Stimulated activated CD8-positive, alpha-beta memory T cell treated with anti-CD3 and anti-CD28 coated beads, Interleukin-4, amount 100 ng/mL, for 1 hour (primary cell): ENCODE measurements at places on chromosomes 4 and X.

DNA sequence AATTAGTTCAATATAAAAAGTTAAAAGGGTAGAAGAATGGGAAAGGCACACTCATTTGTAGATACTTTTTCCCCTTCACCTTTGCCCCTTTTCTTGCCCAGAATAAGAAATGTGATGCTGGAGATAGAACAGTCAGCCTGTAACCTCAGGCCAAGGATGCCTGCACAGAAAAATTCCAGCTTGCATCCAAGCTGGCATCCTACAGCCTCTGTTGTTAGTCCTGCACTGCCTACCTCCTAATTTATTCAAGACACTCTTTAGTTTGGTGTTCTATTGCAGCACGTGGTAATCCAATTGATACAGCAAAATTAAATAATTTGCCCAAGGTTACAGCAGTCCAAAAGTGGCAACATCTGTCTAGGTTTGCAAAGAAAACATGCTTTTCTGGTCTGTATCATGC is 9.7 kb upstream of the USO1 start:
- no peak for DNase-seq

GRCh38 chr4:142493255-142494110 is 352.6 kb downstream of the INPP4B start:
- DNase-seq = no peak

GRCh38 chr4:108838451-108838850 is 75.6 kb upstream of the ETNPPL start:
- DNase-seq = no peak

GRCh38 chr4:140090215-140090731 is 63.7 kb downstream of the MAML3 start:
- DNase-seq = no peak

- DNase-seq = no peak
These were observed 50.5 kb upstream of the PUDP start for GRCh38 chrX:7198499-7198898.

- no peak for DNase-seq
These were observed 90.2 kb upstream of the PDLIM3 start for GRCh38 chr4:185625503-185625902.

GRCh38 chr4:108287834-108288413 is 119.2 kb upstream of the LEF1 start:
- DNase-seq = no peak

GRCh38 chr4:143389579-143390195 is 53.0 kb downstream of the GAB1 start:
- no peak for DNase-seq

- DNase-seq = no peak
These were observed 613 bp downstream of the GLRB start for GRCh38 chr4:157076578-157076947.
